ENCODE measurements at places on chromosomes 6 and 20.

GRCh38 chr20:14259689-14260088 is 77.7 kb downstream of the FLRT3 start:
- DNase-seq = no peak

- no peak for DNase-seq
Observed at GRCh38 chr6:161254464-161255253, 19.2 kb downstream of the AGPAT4 start.

DNA sequence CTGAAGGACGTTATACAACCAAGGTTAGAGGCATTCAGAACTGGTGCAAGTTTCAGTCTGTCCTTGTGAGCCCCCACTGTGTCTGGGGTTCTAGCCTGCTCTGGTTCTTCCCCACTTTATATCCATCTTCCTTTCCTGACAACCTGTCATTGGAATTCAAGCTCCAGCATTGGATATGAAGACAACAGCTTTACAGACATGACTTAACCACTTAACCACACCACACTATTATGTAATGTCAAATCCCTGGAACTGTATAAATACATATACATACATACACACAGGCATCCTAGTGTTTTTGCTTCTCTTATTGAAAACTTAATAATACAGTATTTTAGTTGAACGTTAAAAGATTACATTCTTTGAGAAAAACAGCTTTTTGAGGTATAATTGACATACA is 217.9 kb upstream of the SGK1 start:
- no peak for DNase-seq

GRCh38 chr6:154266560-154267099 is 90.0 kb downstream of the IPCEF1 start:
- no peak for DNase-seq

DNA sequence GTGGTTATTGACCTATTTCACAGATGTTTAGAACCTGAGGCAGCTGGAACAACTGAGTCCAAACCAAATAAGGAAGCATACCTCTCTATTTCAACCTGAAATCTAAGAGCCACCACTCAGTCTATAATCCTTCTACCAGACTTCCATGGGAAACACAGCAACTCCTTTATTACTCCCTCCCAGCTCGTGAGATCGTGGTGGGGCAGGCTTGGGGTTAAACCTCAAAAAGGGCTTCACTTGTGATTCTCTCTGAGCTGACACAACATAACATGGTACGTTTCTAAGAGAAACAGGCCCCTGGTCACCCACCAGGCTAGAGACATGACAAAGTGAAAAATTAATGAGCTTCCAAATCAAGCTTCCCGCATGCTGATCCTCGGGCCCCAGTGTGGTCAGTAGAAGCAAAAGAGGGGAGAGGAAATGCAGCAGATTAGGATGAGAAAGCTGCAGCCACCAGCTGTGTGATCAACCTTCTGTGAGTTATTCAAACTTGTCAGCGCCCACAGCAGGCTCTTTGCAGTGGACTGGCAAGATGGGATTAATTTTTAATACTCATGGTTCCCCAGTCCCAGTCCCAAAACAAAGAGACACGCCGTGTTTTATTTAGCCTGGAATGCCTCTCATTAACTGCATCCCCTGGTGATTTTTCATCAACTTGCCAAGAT is 9.3 kb downstream of the PKHD1 start:
- DNase-seq = no peak

GRCh38 chr20:48703511-48704219 is 124.1 kb downstream of the PREX1 start:
- no peak for DNase-seq

- no peak for DNase-seq
Observed at GRCh38 chr20:4817230-4817671, 95.5 kb downstream of the PRND start.

DNA sequence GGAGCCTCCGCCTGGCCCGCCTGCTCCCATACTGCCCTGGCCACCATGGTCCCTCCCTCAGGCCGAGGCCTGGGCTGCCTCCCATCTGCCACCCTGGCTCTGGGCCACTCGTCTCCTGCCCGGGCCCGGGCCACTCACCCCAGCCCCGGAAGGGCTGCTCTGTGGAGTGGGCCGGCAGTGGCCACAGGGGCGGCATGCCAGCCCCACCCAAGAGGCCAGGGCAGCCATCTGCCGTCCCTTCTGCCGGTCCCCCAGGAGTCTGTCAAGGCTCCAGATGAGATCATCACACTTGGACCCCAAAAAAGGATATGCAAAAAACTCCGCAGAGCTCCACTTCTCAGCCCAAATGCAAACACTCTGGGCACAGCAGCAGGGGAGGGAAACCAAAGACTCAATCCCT is 23.8 kb upstream of the TLDC2 start:
- peak; percentile 60 for DNase-seq

DNA sequence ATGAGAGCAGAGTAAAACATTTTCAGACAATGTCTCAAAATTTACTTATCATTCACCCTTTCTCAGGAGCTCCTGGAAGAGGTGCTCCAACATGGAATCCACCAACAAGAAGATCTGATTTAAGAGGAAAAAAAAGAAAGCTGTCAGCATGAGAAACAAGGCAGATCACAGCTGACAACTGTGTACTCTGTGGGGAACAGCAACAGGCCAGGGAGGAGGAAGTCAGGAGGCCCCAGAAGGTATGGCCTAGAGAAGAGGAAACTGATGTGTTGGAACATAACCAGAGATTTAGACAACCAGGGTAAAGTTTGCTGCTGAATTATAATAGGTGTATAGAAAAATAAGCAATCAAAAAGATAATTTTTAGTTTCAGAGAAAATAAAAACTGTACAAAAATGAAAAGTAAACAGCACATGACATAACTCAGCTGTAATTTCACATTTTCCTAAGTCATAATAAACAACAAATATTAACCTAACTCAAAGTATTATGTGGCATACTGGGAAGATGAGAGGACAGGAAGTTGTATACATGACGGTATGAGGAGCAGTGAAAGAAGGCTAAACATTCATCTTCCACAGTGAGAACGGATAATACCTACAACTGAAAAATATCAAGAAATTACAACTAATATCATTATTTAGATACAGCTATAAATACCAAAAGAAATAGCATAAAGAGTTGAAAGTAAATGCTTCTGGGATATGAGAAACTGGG is 113.6 kb upstream of the EMILIN3 start:
- DNase-seq = no peak

DNA sequence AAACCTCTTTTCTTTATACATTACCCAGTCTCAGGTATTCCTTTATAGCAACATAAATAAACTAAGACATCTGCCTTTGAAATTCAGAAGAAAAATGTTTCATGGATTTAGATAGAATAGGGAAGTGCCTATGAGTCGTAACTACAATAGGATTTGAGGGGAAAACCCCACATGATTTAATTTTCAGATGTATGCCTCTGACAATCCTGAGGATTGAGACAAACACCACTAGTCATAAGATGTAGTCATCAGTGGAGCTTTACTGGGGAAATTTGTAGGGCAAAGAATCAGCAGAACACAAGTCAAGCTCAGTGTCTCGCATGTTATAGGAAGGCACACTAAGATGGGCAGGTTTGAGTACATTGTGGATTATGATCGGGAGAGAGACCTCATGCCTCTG is 566.4 kb downstream of the BMP2 start:
- no peak for DNase-seq

DNA sequence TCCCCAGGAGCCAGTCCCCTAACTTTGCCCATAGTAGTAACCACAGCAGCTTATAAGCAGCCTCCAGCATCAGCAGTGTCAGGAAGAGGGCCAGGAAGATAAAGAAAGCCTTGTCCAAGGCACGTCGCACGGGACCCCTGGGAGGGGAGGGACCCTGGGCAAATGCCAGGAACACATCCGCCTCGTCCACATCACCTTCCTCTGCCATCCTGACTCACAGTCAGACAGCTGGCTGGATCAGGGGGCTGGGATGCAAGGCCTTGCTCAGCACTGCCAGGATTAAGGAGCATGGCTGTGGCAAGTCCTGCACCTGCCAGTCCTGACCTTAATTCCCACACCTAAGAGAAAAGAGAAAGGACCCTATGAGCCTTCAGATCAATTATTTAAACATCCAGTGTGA is 11.5 kb upstream of the ZBTB22 start:
- no peak for DNase-seq

GRCh38 chr6:111604259-111605099 is 1.2 kb downstream of the TRAF3IP2 start:
- peak; percentile 50 for DNase-seq

- DNase-seq = no peak
Observed at GRCh38 chr6:21915707-21916260, 322.2 kb downstream of the SOX4 start.

DNA sequence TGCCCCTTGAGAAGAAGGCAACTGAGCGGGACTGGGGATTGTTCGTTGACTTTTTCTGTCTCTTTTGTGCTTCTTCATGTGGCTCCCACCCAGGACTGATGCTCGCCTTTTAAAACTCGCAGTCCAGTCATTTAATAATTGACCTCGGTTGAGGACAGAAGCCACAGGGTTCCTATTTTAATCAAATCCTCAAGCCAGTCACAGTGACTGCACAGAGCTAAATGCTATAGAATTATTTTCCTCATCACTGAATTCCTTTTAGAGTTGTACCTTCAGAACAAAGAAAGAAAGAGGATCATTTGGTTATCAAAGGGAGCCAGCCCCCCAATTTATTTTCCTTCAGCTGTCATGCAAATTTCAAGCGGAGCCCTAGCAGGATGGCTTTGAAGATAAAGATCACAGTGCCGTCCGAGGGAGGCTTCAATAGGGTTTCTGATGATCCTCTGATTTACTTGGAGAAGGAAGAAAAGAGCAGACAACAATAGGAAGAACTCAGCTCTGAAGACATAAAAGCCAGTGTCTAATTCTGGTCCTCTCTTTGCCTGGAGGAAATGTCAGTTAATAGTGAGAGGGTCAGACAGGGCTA is 186.6 kb downstream of the DOK5 start:
- no peak for DNase-seq

DNA sequence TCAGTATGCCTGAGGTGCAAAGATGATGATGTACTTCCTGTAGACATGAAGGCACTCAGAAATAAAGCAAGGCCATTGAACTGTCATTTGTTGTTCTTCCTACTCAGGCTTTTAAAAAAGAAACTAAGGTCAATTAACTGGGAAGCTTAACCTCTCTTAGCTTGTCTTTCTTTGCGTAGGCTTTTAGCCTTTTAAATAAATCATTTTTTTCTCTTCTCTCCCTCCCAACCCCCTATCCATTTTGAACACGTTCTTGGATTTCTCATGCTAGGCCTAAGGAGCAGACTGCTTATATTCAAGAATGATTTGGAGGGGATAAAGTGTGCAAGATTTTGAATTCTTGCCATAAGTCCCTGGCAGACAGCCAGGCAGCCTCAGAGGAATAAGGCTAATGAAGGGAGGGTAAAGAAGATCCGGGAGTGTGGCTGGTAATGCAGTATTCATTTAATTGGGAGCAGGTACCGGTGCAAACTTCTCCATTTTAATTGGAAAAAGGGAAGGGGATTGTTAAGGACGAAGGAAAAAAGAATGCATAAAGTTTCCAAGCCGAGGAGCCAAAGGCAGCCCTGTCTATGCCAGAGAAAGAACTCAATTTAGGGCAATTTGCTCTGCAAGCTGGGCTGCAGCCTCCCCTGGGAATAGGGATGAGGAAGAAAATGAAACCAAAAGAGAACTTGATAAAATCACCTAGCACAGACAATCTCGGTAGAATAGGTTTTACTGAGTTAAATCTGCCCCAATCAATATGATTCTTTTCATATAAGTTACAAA is 343.8 kb upstream of the MMS22L start:
- DNase-seq = peak; percentile 2

DNA sequence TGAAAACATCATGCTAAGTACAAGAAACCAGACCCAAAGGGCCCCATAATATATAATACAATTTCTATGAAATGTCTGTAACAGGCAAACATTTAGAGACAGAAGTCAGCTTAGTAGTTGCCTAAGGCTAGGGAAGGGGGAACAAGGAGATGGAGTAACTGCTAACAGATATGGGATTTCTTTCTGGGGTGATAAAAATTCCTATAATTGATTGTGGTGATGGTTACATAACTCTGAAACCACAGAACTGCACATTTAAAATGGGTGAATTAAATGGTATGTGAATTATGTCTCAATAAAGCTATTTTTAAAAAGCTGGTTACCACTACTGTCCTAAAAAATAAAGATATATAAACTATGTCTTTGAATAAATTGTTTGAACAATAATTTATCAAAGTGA is 3.2 kb downstream of the CEP162 start:
- DNase-seq = no peak

- no peak for DNase-seq
Observed at GRCh38 chr20:2899243-2899642, 26.0 kb downstream of the PTPRA start.

GRCh38 chr6:36998723-36999038 is 6.8 kb upstream of the FGD2 start:
- DNase-seq = no peak

DNA sequence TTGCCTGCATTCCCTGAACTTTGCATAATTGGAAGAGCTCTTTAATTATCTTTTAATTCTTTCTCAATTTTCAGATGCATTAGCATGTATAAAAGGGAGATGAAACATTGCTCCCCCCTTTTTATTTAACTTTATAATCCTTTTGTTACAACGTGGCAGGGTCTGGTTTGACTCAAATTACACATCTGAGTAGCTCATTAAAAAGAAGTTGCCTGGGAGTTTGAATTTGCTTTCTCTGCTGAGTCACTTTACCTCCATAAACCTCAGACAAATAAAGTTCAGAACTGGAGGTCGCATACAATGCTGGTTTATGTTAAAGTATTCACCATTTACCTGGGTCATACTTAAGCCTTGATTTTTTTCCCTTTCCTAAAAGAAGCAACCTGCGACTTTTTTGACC is 495.2 kb downstream of the PREX1 start:
- DNase-seq = no peak

DNA sequence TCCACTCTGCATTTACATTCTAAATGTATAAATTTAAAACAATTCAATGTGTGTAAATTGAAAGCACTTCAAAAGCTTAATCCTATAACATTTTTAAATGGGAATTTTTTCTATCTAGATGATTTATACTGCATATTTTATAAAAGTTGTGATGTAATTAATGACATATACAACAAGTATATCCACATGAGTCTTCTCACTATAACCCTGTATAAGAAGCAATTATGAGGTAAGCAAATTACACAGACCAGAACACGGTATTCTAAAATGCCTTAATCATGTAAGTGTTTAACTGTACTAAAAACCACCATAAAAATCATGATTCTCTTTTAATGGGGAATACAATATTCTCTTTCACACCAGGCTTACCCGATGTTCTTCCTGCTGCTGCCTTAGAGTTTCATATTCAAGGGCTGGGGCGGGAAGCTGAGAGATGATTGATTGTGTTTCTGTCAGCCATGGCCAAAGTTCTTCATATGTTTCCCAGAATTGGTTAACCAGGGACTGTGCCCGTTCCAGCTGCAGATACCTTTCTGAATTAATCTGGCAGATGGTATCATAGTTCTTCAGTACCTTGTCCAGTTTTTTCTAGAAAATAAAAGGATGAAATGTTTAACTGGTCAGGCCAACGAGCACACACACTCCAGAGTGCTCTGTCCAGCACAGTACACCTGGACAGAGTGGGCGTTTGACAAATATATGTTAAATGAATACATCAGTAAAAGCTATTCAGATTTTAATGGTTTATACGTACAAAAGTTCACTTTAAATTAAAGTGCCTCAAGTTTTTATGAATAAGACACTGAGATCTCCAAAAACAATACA is 127.4 kb downstream of the DST start:
- DNase-seq = no peak

All from caudate nucleus (tissue), 63 donors.